ENCODE measurements at places on chromosomes 2 and 18.

- no peak for DNase-seq
Observed at GRCh38 chr2:236998758-236999157, 86.9 kb upstream of the COPS8 start.

- no peak for DNase-seq
Observed at GRCh38 chr2:217114117-217114516, 254.3 kb upstream of the TNP1 start.

DNA sequence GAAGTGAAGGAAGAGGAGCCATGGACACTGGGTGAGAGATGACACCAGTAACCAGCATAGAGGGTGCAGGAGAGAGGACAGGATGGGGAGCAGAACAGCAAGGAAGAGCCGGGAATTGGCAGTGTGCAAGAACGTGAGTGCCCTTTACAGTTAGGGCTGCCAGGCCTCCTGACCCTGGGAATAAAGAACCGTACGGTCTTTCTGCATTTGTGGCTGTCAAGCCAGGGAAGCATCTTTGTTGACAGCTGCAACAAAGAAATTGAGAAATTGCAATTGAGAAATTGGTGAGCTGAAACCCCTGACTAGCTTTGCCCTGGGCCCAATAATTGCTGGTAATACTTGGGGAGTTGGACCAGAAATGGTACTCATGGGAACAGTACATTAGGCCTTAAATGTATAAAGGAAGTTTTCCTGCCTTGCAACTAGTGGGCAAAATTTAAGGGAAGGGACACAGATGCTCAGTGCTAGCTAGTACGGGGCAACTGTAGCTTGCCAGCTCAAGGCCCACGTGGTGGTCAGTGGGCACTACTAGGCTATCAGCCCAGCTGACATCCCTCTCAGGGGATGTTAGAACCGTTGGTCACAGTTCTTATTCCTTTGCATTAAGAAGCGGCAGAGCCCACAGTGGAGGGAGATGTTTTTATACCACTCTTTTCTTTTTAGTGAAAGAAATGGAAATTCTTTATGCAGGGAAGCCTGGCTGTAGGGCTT lies 56.6 kb downstream of the KCTD18 start:
- no peak for DNase-seq

DNA sequence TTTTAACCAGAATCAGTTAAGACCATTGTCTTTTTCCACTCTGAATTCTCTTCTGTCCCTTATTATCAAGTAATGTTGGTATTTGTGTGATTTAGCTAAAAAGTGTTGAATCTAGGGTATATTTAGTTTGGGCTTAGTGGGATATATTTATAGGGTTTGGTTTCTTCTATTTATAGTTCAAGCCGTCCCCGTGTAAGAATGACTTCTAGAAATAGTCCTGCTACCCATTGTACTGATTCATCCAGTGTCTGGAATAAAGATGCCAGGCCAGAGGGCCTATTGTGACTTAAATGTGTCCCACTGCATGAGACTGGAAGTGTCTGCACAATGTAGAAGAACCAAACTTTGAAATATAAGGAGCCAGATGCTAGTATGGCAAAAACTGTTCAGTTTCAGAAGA lies 364.8 kb downstream of the TNS1 start:
- no peak for DNase-seq

DNA sequence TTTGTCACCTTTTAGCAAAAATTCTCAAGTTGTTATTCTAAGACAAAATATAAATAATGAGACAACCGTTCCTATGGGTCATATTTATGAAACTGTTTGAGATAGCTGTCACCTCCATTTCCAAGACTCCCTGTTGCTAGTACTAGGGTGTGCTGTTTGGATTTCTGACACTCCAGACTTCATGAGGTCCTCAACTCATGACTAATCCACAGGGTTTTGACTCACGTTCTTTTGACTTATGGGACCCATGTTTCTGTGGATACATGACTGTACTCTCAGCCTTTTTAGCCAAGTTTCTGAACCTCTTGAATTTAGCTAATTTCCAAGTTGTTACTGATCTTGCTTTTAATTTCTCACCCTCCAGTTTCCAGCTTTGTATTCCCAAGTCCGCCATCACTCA lies 178.7 kb upstream of the FAM98A start:
- DNase-seq = no peak

DNA sequence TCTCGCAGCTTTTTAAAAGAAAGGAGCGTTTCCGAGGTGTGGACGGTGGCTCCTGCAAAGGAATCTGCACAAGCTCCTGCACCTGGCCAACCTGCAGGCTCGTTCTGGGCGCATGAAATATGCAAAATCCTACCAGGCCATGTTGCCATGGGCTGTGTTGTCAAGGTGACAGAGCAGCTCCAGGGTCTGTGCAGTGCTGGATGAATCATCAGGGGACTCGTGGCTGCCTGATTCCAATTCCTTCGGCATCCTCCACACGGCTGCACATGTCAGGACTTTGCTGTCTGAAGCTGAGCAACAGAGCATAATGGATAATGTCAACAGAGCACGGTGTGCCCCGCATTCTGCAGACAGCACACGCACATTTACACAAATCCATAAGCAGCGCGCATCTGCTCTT lies 120.5 kb downstream of the EIPR1 start:
- peak; percentile 48 for DNase-seq

DNA sequence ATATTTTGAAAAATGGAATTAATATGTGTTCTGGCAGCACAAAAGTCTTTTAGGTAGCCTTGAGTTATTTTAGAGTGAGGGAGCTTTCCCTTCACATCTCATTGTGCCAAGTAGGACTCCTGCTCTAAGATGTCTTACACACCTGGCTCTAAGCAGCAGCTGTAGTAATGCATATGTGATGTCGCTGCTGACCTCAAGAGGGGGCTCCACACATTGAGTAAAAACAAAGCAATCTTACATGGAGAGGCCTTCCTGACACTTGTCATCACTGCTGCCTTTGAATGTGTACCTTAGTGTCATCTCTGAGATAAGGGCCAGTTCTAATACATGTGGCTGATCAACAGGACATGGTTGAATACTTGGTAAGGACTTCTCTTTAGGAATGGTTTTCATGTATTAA lies 75.8 kb downstream of the ACTR3 start:
- no peak for DNase-seq

GRCh38 chr2:188028739-188029138 lies 262.9 kb upstream of the GULP1 start:
- no peak for DNase-seq

Data from caudate nucleus (tissue), 63 donors.